ENCODE measurements at places on chromosomes 1 and 21. TPM values are rescaled to one million over a fixed set of nuclear protein-coding genes. Genes with fewer than 3 reads are reported as not detected.

The HCRTR1 gene
- total RNA-seq = not detected

The KRTCAP2 gene
- total RNA-seq = 125 TPM

The FCRL3 gene
- total RNA-seq = not detected

The L1TD1 gene
- total RNA-seq = 0.17 TPM

The OR2G6 gene
- not detected for total RNA-seq

The PTAFR gene
- total RNA-seq = 0.15 TPM

The FAM72B gene
- 0.50 TPM for total RNA-seq

The C1orf185 gene
- not detected for total RNA-seq

The S100A2 gene
- total RNA-seq = 3.3 TPM

The ATP1A4 gene
- total RNA-seq = not detected

The LCE3E gene
- total RNA-seq = not detected

The CLCNKB gene
- under 0.01 TPM for total RNA-seq

The SIM2 gene
- not detected for total RNA-seq

The WNT3A gene
- total RNA-seq = not detected

The PLA2G2C gene
- not detected for total RNA-seq

The RGS8 gene
- total RNA-seq = under 0.01 TPM

The MAPKAPK2 gene
- total RNA-seq = 52.4 TPM

The USP25 gene
- 50.1 TPM for total RNA-seq

The TFF2 gene
- not detected for total RNA-seq

The NTNG1 gene
- total RNA-seq = 11.6 TPM

The EDARADD gene
- under 0.01 TPM for total RNA-seq

The C1orf94 gene
- total RNA-seq = not detected

The BSND gene
- total RNA-seq = not detected

The TMEM82 gene
- not detected for total RNA-seq

The SLC2A5 gene
- total RNA-seq = 2.0 TPM

The C8B gene
- total RNA-seq = not detected

The PODN gene
- total RNA-seq = 87.5 TPM

The TCEA3 gene
- 9.7 TPM for total RNA-seq

The NEK2 gene
- total RNA-seq = 1.5 TPM

The ODR4 gene
- total RNA-seq = 15.5 TPM

The TMEM125 gene
- not detected for total RNA-seq

The IL19 gene
- total RNA-seq = not detected

The PLXNA2 gene
- total RNA-seq = 1.9 TPM

The TPTE gene
- total RNA-seq = not detected

The ZYG11A gene
- 3.5 TPM for total RNA-seq

The RASAL2 gene
- total RNA-seq = 22.7 TPM

The ST6GALNAC5 gene
- total RNA-seq = 0.44 TPM

The SESN2 gene
- 23.6 TPM for total RNA-seq

The CLDN8 gene
- total RNA-seq = not detected
